ENCODE measurements at places on chromosomes 4 and X.

- DNase-seq = no peak
Observed at GRCh38 chrX:11180571-11180970, 69.4 kb downstream of the HCCS start.

GRCh38 chrX:112818114-112819007, 22.3 kb downstream of the AMOT start:
- DNase-seq = no peak

- peak; percentile 76 for DNase-seq
Observed at GRCh38 chr4:37685161-37685822, 884 bp downstream of the RELL1 start.

GRCh38 chrX:72273718-72274117, 3.3 kb downstream of the RPS4X start:
- no peak for DNase-seq

- DNase-seq = no peak
Observed at GRCh38 chrX:6660567-6661264, 125.8 kb upstream of the VCX3A start.

DNA sequence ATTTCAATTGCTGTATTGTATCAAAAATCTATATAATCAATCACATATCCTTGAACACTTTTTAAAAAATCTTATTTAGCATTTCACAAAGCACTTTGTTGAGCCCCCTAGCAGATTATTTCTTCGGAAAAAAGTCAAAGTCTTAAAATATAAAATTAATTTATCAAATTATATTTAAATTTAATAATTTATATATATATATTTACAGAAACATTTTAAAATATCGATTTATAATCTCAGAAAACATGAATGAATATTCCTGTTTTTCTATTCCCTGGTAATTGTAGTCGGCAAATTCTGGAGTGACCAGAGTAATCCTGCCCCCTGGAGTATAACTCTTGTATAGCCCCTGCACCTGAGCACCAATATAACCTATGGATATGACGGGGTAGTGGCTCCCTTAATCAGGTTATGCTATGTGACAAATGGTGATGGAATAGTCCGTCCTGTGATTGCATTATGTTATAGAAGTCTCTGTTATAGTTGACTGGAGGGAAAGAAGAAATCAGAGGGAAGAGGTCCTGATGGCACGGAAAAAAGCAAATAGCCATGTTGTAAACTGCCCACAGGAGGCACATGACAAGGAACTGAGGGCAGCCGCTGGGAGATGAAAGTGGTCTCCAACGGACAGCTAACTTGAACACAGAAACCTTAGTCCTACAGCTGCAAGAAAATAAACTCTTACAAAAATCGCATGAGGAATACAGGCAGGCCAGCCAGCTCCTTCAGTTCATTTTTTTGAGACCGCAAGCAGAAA, 1092.3 kb downstream of the ARAP2 start:
- DNase-seq = no peak

DNA sequence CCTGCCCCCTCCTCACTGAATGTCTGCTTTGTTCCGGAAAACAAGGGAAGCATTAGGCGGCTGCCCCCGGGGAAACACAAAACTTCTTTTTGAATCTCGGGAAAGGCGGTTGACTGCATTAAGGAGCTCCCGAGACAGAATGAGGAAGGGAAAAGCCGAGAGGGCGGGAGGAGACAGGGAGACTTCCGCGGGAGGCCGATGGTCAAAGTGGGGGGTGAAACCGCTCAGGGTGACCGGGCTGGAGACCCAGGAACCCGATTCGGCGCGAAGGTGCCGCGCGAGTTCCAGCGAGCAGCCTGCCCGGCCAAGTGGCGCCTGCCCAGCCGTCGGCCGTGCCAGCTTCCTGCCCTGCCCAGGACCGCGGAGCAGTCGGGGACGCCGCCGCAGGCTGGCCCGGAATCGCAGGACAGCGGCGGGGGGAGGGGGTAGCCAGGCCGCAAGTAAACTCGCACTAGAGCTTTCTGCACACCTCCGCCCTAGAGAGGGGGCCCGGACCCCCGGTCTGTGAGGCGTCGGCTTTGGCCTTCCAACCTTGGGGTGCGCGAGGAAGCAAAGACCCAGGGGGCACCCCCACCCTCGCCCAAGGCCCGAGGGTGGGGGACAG, 55.1 kb upstream of the BCOR start:
- DNase-seq = no peak

DNA sequence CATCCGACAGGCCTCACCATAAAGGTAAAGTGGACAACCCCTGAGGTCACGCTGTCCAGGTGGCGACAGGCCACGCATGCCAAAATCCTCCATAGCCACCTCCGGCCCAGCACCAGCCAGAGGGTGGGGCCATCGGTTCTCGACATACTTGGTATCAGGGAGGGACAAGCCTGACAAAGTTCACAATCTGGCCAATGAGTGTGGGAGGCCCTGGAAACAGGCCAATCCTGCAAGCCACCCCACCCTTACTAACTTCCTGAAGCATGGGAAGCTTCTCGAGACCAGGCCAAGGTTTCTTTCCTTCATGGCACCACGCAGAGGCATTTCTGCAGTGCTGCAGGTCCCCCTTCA, 73.8 kb downstream of the MTMR1 start:
- DNase-seq = no peak
